ENCODE measurements at places on chromosomes 16 and 17.

GRCh38 chr17:81022344-81022676 lies 12.6 kb upstream of the BAIAP2 start:
- no peak for DNase-seq

GRCh38 chr17:4501295-4501949 lies 2.7 kb downstream of the SPNS2 start:
- DNase-seq = no peak

GRCh38 chr17:3602499-3602898 lies 6.7 kb downstream of the TRPV1 start:
- DNase-seq = no peak

- DNase-seq = no peak
Measured at GRCh38 chr16:68768175-68768574, 31.1 kb downstream of the CDH1 start.

DNA sequence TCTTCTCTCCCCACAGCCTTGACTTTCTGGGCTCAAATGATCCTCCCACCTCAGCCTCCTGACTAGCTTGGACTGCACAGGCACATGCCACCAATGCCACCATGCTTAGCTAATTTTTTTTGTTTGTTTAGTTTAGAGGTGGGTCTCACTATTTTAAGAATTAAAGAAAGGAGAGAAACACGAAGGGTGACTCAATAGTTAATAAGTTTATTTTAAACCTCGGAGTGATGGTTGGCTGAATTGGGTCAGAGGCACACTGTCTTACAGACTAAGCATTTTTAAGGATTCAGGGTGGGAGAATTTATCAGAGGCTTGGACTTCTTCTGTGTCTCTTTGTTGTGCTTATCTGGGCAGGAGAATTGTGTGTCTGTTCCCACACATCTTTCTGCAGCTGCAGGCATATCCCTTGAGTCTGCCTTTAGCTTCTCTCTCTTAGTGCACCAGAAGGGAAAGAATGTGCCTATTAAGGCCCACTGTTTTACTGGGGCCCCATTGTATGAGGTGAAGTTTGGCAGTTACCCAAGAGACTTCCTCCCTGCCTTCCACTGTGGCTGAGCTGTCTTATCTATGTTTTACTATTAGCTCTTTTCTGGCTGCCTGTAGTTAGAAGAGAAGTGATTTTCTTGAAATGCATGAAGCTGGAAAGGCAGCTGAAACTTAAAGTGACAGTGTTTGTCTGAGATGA lies 2172.0 kb downstream of the TP53TG3F start:
- DNase-seq = no peak

DNA sequence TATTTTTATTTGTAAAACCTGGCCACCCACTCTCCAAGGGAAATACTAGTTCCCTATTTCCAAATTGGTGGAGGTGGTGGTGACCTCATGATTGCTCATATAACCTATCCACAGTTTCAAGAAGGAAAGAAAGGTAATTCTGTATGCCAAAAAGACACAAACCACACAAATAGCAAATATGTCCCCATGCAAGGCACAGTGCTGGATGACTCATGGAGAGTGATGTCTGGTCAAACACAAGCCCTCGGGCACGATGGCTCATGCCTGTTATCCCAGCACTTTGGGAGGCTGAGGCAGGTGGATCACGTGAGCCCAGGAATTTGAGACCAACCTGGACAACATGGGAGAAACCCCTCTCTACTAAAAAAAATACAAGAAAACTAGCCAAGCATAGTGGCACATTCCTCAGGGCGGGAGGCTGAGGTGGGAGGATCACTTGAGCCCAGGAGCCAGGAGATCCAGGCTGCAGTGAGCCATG lies 64.2 kb downstream of the GNA13 start:
- no peak for DNase-seq

DNA sequence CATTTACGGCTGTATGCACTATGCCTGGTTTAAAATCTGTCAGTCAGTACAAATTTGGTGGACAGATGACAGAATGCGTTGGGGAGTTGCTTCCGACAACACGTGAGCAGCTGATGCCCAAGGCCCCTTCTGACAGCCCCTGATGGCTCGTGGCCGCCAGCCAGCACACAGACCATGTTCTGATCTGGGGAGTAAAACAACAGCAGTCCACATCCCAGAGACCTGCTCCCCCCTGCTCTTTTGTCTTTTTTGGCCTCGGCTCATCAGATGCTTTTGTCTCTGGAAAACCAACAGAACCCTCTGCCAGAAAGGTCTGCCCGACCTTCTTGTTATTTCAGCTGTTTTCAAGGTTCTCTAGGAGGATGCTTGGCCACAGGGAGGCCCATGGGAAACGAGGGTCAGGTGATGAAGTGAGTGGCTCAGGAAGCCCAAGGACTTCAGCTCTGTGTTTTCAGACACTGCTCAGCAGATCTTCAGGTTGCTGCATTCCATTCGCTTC lies 10.8 kb downstream of the ARSG start:
- DNase-seq = no peak
